ENCODE measurements at places on chromosomes 2 and 18.

GRCh38 chr2:38122344-38122743 lies 46.4 kb upstream of the CYP1B1 start:
- no peak for DNase-seq

- peak; percentile 60 for DNase-seq
These were observed 48.0 kb downstream of the BCL2L11 start for GRCh38 chr2:111168528-111169239.

- peak; percentile 17 for DNase-seq
These were observed 179.4 kb downstream of the ALPK2 start for GRCh38 chr18:58449464-58449863.

DNA sequence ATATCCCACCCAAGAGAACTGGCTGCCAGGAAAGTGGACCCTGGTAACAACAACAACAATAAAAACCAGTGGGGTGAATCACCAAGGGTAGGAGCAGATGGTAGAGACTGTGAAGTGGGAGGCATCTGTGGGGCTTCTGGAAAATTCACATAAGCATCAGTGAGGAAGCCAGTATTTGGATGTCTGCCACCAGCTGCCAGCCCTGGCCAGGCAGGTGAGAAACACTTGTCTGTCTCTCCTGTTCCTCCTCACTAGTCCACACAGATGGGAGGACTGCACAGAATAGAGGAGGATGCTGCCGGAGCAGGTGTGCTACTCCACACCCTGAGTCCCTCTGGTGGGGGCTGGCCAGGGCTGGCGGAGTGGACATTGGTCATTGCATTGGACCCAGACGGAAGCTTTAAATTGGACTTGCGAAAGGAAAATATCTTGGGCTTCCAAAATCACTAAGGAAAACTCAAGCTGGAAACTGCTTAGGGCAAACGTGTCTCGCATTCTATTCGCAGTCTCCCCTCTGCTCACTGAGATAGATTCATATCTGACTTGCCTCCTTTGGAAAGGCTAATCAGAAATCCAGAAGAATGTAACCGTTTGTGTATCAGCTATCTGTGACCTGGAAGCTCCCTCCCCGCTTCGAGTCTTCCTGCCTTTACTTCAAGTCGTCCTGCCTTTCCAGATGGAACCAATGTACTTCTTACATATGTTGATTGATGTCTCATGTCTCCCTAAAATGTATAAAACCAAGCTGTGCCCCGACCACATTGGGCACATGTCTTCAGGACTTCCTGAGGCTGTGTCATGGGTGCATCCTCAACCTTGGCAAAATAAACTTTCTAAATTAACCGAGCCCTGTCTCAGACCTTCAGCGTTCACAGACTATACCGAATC lies 69.1 kb downstream of the NAB1 start:
- DNase-seq: no peak

- DNase-seq: no peak
These were observed 126.6 kb upstream of the SMAD2 start for GRCh38 chr18:48057018-48057417.

DNA sequence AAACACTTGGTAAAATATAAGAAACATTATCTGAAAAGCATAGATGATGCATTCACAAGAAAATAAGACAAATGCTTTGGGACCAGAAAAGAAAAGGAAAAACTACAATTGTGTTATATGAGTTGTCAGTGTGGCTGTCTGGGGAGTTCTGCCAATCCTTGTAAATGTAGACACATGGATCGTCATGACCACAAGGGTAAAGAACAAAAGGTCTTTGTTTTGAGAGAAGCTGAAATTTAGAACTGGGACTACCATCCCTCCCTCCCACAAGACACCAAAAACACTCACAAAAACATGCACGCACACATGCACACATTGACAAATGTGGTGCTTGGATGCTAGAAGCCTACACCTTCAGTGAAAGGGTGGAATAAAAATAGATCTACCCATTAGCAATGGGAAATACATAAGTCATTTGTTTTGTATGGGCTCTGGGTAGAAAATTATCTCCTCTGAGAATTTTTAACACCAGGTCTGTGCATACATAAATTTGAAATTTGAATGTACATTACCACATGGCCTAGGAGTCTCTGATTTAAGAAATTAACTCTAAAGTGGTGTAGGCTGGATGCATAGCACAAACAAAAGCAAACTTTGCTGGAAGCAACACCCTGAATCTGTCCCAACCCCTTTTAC lies 266.2 kb upstream of the SLC39A10 start:
- DNase-seq: no peak

GRCh38 chr18:35227254-35227653 lies 13.6 kb upstream of the ZNF397 start:
- no peak for DNase-seq

- peak; percentile 36 for DNase-seq
These were observed 60.3 kb downstream of the MEX3C start for GRCh38 chr18:51137026-51137729.

- no peak for DNase-seq
These were observed 126.8 kb downstream of the KCTD1 start for GRCh38 chr18:26421503-26421902.

GRCh38 chr2:55869637-55870325 lies 53.8 kb downstream of the EFEMP1 start:
- DNase-seq: no peak

- DNase-seq: no peak
These were observed 34.9 kb downstream of the NTSR2 start for GRCh38 chr2:11635141-11635540.

DNA sequence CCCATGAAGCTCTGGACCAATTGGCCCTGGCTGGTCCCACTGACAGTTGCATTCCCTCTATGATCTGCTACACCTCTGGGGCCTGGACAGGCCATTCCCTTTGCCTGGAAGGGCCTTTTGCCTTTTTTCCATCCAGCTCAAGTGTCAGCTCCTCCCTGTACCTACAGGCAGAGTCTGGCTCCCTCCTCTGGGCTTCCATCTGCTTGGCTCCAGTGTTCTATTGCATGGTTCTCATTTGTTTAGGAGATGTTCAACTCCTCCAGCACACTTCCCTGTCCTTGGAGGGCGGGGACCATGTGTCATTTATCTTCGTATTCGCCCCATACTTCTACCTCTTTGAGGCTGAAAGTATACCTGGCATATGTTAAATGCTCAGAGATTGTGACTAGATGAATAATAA lies 61.1 kb downstream of the PRKCE start:
- DNase-seq: no peak

Data from H54 (cell line).